ENCODE measurements at places on chromosomes 2 and 18. TPM values are rescaled to one million over a fixed set of nuclear protein-coding genes. Genes with fewer than 3 reads are reported as not detected.

Gene OSBPL1A
- 3.1 TPM for total RNA-seq

DNA sequence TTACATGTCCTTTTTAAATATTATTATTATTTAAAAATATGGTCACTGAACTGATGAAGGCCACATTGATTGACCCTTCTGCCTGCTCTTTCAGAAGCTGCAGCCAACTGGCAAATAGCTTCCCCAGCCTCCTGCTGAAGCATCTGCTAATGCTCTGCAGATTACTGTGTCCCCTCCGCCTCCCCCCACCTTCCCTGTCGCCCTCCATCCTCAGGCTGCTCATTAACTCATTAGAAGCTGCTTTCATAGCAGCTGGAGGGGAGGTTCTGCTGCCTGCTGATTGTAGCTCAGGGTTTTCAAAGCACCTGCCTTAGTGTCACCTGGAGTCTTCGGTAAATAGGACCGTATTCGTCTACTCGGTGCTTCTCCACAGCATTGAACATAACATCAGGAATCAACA lies 24.8 kb upstream of the LMAN1 start:
- DNase-seq = no peak

DNA sequence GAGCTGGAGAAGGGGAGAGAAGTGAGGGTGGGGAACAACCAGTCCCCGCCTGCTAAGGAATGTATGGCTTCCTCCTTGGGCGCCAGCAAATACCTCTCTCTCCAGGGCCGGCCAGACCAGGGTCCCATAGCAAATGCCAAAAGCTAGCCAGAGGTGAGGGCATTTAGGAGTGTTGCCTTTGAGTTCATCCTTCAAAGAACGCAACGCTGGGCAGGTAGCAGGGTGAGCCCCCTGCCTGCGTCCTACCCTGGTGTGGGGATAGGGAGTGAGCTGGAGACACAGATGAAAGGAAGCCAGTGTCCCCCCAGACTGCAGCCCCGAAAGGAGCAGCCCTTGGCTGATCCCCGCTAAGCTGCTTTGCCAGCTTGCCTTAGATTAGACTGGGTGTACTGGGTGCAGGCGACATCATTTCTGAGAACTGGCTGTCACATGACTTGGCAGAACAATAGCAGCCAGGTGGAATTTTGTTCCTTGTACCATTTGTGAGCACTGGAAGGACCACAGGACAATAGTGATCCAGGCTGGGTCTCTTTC lies 40.4 kb downstream of the KLHL29 start:
- DNase-seq = no peak

DNA sequence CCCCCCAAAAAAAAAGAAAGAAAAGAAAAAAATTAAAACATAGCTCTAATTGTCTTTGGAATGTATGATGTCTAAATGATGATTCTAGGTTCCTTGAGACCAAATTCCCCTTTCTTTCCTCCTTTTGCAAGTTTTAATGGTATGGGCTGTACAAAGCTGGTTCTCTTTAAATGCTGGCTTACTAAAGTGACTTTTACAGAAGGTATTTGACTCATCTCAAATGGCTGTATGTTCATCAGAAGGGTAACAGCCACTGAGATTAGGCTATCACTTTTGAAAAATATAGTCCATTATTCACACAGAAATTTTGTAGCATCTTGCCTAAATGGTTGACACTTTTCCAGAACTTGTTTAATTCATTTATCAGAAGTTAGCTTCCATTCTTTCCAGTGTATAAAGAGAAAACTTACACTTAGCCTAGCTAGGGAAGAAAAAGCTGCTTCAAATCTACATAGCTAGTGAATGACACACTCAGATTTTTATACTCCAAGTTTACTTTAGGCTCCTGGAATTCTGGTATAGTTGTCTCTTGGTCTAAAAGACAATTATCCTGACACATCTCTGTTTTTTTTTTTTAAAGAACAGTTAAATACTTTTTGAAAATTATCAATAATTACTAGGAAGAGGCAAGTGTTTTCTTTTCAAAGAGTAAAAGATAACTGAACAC lies 622.6 kb downstream of the LRP1B start:
- DNase-seq = no peak

DNA sequence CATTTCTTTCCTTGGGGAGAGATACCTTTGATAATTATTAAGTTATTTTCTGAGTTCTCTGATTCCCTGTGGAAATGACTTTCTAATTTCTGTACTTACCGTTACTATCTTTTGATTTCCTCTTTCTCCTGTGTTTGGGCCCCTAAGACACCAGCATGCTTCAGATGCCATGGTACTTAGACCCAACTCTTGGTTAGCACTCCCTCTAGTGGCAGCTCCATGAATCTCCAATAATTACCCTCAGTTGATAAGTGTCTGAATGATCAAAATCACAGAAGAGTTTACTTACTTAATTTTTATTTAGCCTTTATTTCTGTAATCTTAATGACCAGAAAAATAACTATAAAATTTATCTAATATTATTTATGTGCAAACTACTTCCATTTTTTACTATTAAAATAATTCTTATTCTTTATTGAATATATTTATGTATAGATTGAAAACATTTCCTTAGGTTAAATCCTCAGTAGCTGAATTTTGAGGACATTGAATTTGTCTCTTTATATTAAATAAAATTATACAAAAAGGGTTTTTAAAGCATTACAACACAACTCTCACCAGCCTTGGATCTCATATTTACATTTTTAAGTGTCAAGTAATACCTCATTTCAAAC lies 300.4 kb downstream of the KCNS3 start:
- DNase-seq = peak; percentile 78

DNA sequence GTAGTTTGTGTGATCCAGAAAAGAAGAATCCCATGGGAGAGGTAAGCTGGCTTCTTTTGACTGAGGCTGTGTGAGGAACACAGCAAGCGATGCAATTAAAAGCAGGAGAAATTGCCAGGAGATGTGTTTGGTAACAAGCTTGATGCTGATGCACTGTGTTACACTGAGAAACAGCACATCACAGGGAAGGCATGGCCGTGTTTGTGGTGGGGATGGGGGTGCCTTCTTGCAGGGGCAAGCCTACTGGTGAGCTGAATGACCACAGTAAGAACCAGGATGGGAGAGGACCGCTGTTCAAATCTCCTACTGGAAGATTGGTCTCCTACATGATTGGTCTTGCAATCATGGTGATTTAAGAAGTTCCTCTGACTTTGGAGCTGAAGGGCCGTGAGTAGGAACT lies 477.7 kb upstream of the HS6ST1 start:
- DNase-seq = no peak

DNA sequence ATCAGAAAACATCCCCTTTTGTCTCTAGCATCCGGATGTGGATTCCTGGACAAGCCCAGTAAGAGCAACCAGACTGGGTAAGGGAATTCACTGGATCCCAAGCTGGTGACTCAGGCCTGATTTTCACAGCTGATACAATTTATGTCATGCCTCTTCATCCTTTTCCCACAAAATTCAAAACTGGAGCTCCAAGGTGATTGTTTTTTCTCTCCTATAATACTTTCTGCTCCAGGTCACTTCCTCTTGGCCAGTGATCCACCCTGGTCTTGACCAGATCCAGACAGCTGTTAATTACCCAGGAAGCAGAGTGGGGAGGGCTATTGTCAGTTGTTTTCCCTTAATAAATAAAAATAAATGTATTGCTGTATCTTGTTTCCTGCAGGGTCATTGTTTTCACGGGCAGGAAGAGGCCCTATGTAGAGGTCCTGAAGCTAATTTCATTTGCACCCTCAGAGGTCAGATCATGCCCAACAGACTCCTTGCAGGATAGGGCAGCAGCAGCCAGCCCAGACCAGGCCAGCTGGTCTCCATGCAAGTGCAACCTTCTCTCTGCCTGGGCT lies 57.6 kb downstream of the EVA1A start:
- no peak for DNase-seq

GRCh38 chr2:53508667-53509066 lies 258.9 kb upstream of the CHAC2 start:
- DNase-seq = no peak

DNA sequence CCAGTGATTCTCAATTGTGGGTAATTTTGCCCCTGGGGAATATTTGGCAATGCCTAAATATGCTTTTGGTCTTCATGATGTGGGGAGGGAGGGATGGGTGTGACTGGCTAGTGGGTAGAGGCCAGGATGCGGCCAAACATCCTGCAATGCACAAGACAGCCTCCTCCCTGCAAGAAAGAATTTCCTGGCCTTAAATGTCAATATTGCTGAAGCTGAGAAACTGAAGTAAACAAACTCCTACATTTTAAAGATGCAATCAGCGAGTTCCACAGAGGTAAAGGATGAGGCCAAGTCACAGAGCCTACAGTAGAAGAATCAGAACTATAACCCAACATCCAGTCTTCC lies 272.9 kb upstream of the EPHA4 start:
- DNase-seq = no peak

DNA sequence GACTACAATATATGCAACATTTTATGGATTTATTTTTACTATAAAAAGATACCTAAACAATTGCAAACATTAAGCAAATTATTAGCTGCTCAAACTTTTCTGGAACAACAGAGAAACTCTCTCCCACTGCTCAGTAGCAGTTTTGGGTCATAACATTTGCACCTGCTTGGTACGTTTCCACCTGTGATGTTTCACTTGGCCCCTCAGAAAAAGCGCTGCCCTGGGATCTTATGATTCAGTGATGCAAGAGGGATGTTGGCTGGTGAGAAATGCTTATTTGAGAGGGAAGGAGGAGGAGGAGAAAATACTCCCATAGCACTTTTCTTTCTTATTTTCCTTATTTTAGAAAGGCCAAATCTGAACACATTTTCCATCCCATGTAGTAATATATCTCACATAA lies 9.2 kb downstream of the IRS1 start:
- DNase-seq = no peak

DNA sequence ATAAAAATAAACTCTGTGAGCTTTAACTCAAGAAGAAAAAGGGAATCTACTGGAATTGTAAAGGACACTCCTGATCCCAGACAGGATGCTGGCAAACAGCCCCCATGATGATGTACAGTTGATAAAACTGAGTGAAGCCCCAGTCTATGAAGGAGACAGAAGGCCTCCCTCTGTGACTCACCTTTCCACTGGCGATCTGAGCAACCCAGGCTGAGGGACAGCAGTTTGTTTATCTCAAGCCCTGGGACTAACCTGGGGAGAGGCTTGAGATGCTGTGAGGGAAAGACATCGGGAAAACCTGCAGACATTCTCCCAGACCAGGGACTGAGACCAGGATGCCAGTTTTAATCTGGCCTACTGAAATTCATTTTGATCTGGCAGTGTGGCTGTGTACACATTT lies 104.5 kb upstream of the CDH2 start:
- DNase-seq = no peak

- DNase-seq = no peak
These were observed 65.4 kb upstream of the ASAP2 start for GRCh38 chr2:9141091-9141667.

Gene DIPK1C
- not detected for total RNA-seq

Gene CDK5R2
- not detected for total RNA-seq

GRCh38 chr2:58950795-58951462 lies 709.8 kb upstream of the FANCL start:
- DNase-seq = no peak

DNA sequence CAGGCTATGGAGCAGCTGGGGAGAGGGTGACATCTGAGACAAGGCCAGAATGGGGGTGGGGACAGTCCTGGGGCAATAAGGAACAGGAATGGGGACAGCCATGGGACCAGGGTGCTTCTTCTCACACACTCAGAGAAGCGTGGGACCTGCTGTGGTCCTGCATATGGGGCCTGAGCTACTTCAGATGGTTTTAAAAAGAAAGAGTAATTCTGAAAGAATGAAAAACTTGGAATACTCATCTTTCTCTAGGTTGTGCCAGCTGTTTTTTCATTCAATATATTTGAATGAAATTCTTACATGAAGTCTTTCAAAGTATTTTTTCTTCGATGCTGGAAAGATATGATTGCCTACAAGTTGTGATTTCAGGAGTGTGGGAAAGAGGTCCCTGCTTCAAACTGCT lies 227.5 kb upstream of the APCDD1 start:
- DNase-seq = no peak

DNA sequence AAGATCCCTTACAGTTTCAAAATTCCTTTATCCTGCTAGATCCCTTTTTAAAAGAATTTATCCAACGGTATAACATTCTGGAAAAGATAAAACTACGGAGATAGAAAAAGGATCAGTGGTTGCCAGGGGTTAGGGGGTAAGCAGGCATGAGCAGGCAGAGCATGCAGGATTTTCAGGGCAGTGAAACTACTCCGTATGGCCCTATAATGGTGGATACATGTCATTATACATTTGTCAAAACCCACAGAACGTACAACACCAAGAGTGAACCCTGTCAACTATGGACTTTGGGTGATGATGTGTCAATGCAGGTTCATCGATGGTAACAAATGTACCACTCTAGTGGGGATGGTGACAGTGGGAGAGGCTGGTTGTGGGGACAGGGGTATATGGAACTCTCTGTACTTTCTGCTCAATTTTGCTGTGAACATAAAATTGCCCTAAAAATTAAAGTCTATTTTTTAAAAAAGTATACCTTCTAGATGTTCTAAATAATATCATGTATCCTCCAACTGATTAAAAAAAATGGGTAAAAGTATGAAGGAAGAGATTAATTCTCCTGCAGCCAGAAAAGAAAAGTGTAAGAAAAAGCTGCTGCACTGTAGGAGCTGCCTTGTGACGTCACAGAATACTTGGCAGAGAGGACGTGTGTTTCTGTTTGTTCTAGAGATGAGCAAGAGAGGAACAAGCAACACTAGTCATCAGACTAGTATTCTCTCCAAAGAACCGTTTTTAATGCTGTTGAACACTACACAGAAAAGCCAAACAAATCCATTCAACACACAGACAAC lies 23.6 kb downstream of the ANKRD44 start:
- DNase-seq = peak; percentile 86

GRCh38 chr18:50399582-50399981 lies 24.7 kb downstream of the SKA1 start:
- DNase-seq = no peak

DNA sequence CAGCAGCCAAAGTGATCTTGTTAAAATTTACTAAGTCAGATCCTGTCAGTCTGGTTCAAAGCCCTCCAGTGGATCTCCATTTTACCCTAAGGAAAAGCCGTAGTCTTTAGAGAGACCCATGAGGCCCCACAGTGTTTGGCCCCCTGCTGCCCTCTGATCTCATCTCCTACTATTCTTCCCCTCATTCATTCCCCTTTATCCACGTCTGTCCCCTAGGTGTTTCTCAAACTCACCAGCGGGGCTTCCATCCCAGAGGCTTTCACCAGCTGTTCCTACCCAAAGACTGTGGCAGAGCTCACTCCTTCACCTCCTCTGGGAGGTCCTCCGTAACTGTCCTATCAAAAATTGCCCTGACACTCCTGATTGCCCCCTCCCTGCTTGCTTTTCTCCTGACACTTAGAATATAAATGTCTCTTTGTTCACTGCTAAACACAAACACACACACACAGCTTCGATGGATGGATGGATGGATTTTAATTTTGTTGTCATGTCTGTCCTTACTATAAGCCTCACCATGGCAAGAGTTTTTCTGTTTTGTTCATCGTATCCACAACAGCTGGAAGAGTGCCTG lies 26.1 kb downstream of the LIMS1 start:
- no peak for DNase-seq

- no peak for DNase-seq
These were observed 203.4 kb downstream of the TGIF1 start for GRCh38 chr18:3653263-3653850.

Gene ATG16L1
- total RNA-seq = 36.7 TPM

- no peak for DNase-seq
These were observed 81.0 kb downstream of the SPRED2 start for GRCh38 chr2:65351234-65351947.

- no peak for DNase-seq
These were observed 30.4 kb upstream of the MYO3B start for GRCh38 chr2:170147576-170147975.

Data from activated CD4-positive, alpha-beta T cell treated with anti-CD3 and anti-CD28 coated beads, Interleukin-2, amount 10 ng/mL, durations not matched to agents 24 days and 14 days (primary cell).